Activated CD4-positive, CD25-positive, alpha-beta regulatory T cell (primary cell): ENCODE measurements at places on chromosomes 6 and 20.

DNA sequence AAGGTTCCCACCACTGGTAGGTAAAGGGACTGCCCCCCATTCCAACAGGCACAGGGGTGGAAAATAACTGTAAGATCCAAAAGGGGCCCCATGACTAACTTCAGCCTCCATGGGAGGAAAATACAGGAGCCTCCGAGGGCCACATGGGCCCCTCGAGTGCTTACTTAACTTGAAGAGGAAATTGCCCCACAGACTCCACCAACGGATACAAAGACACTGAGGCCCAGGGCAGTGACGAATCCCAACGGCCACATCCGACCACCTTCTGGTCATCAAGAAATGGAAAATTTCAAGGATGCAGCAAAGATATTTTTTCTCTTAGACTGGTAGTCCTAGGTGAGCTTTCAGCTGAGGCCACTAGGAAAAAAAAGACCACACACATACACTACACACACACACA is 116.0 kb upstream of the MRPS10 start:
- DNase-seq: no peak

DNA sequence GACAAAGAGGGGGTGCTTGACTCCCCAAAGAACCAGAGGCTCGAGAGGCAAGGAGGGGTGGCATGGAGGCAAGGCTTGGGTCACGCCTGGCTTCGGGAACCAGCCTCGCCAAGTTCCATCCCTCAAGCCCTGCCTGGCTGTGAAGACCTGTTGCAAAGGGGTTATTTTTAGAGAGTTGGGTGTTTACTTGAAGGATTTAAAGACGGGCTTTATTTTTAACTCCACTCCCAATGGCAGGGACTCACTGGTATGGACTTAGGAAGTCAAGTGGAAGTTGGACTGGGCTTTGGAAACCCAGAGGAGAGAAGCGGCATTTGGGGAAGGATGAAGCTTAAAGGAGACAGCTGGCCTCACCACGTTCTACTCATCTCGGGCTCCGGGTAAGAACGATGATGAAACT is 43.1 kb downstream of the JPH2 start:
- DNase-seq: no peak

GRCh38 chr6:156873654-156874380 is 96.6 kb downstream of the ARID1B start:
- no peak for DNase-seq

- DNase-seq: no peak
Observed at GRCh38 chr6:33207552-33208090, 679 bp upstream of the RING1 start.

DNA sequence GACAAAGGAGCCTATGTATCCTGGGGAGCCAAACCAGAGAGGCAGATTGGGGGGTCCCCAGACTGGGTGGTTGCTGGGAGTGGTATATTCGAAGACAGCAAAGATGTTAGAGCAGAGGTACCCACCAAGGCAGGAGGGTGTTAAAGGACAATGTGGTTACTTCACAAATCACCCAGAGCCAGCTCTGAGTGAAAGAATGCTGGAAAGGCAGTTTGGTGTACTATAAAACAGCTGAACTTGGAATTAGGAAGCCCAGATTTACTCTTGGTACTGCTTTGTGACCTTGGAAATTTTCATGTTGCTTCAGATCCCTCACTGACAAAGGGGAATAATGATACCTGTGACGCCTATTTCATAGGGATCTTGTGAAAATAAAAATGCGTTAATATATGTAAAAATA is 121.6 kb downstream of the CD164 start:
- DNase-seq: no peak

DNA sequence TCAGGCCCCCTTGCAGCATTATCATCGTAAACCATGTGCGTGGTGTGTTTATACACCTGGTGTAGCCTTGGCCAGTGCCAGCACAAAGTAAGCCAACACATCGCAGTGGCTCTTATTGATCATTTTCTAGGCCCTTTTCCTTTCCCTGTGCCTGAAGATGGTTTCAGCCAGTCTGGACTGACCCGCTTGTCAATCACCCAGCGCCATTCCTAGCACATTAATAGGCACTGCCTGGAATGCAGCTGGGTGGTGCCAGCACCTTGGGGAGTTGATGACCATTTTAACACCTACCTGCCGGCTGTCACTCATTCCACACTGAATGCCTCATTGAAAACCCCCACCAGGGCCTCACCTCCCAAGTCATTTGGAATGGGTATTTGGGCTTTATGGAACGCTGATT is 4.9 kb upstream of the UQCC2 start:
- DNase-seq: no peak
